ENCODE measurements at places on chromosomes 5 and 9.

GRCh38 chr5:15521381-15522186, 21.6 kb downstream of the FBXL7 start:
- no peak for DNase-seq

DNA sequence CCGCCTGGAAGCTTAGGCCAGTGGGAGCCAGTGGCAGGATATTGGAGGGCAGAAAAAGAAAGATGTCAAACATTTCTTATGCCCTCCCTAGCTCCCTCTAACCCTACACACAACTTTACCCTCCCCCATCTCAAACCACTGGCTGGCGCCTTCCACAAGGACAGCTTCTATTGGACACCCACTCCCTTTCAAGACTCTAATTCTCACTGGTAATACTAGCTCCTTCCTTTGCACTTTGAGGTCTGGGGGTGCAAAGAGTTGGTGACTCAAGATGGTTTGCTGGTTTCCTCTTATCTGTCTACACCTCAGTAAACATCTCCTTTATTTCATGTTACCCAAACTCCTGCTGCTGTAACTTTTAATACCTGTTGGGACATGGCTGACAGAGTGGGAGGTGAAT, 11.6 kb upstream of the ITGA1 start:
- DNase-seq: peak; percentile 3

DNA sequence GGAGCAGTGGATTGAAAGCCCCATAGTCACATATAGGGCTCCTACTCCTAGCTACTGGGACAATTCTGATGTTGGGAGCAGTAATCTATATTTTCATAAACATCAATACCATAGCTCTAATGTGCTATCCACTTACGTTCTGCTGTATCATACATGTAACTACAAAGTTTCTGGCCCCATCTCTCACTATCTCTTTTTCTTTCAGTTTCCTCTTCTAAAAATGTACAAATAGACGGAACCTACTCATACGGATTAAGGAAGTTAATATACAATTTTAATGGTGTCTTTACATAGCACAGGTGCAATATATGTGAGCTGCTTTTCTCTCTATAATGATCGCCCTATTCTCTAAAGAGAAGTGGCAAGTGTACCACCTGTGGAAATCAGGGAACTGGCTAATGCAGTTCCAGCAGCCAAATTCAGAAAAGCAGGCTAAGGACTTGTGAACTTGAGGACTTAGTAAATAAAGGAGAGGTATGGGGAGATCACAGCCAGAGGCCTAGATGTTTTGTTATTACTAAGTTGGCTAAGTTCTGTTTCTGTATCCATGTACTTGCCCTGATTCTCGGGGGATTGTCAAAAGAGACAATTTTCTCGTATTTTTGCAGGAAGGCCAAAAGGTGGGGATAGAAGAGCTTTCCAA, 1021.9 kb downstream of the CDH12 start:
- no peak for DNase-seq

GRCh38 chr5:168401880-168402279, 84.4 kb upstream of the RARS1 start:
- DNase-seq: no peak

DNA sequence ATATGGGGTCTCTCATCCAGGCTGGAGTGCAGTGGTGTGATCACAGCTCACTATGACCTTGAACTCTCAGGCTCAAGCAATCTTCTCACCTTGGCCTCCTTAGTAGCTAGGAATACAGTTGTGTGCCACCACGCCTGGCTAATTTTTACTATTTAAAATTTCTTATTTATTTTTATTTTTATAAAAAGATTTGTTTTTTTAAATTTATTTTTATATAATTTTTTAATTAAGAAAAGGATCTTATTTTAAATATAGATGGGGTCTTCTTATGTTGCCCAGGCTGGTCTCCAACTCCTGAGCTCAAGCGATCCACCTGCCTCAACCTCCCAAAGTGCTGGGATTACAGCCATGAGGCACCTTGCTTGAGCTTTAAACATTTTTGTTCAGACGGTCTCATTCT, 2.4 kb upstream of the ZCCHC7 start:
- no peak for DNase-seq

DNA sequence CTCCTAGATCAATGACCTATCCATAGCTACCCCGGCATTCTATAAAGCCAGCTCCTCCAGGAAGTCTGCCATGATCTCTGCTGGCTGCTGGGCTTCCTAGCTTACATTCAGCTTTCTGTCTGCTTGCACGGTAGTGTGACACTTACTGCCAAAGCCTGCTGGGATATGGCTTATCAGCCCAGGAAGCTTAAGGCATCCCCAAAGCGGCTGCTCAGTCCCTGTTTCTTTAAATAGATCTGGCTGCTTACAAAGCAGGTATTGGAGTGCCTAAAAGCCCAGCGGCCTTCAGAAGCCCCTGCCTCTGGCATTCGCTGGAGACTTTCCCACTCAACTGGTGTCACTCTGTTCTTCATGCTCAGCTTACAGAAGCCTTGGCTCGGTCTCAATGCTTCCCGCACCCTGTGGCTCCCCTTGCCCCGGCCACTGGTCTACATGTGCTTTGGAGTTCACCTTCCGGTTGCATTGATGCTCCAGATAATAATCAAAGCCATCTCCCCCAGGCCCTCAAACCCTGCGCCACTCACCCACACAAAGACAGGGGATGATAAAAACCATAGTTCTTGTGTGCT, 31.3 kb upstream of the STRBP start:
- no peak for DNase-seq

- no peak for DNase-seq
Observed at GRCh38 chr9:13351778-13352386, 72.4 kb upstream of the MPDZ start.

DNA sequence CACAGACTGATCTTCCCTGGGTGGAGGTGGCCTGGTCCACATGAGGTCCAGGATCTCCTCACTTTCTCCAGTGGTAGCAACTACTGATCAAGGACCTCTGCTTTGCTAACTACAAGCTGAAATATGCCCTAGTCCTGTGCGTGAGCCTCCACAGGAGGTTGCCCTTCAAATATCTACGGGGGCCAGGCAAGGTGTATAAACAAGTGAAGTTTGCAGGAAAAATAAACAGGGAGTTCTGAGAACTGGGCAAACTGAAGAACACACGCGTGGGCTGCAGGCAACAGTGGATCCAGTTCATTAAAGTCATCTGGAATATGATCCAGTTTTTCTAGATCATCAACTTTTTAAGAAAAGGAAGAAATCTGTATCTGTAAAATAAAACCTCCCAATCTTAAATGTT, 167.5 kb upstream of the NR3C1 start:
- no peak for DNase-seq

GRCh38 chr5:31992377-31992776, 181.7 kb downstream of the GOLPH3 start:
- DNase-seq: no peak

GRCh38 chr9:26504057-26504456, 388.5 kb downstream of the CAAP1 start:
- no peak for DNase-seq

DNA sequence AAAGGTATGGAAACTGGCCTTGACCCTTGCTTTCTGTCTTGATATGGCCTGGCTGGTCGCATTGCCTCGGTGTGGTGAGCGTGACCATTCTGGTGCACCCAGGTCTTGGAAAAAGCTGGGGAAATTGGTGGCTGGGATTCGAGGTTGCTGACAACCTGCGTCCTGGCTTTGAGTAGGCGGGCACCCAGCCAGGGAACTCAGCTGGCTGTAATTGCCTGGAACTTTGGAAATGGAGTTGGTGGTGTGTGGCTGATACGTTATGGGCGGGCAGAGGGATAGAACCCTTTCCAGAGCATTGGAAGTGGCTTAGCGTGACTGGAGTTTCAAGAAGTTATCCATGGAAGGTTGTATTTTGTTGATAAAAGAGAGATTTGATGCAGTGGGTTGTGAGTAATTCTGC, 35.2 kb downstream of the KCNMB1 start:
- no peak for DNase-seq

- no peak for DNase-seq
Observed at GRCh38 chr9:109411798-109412352, 86.2 kb downstream of the PTPN3 start.

GRCh38 chr9:95286151-95286550, 31.4 kb downstream of the FANCC start:
- DNase-seq: no peak

- DNase-seq: no peak
Observed at GRCh38 chr5:126677121-126677520, 76.4 kb downstream of the PHAX start.

DNA sequence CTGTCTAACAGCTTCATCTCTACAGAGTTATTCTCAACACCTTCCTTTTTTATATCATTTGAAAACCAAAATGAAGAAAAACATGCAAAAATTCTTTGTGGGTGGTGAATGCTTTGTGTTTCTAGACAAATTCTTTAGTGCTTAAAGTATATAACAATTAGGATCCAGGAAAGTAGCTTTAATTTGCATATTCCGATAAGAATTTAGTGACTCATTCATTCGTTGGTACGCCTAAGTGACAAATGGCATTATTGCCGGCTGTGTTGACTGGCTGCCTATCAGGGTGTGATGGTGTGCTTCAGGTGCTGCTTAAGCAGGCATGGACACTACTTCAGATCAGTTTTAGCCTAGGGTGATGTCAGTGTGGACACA, 35.2 kb downstream of the LMNB1 start:
- no peak for DNase-seq

GRCh38 chr5:86320266-86320665, 297.5 kb upstream of the COX7C start:
- no peak for DNase-seq

DNA sequence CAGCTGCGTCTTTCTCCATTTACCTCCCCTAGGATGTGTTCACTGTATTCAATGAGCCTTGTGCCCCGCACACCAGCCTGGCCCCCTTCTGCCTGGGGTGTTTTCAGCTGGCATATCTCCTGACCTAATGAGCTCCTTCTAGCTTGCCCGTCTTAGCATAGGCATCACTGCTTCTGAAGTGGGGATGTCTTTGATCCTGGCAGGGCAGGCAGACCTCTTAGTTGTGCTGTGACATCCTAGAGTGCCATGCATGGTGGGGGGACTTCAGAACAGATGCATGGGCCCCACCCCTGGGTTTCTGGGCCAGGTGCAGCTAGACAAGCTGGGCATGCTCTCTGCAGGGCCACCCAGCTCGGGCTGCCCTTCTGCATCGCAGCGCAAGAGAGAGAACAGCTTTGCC, 172.7 kb downstream of the GADD45G start:
- DNase-seq: no peak

GRCh38 chr9:31390403-31391025, 993.9 kb upstream of the ACO1 start:
- no peak for DNase-seq

- DNase-seq: no peak
Observed at GRCh38 chr5:95779611-95780010, 42.9 kb downstream of the GLRX start.

GRCh38 chr9:134267881-134268724, 58.2 kb upstream of the RXRA start:
- DNase-seq: no peak

DNA sequence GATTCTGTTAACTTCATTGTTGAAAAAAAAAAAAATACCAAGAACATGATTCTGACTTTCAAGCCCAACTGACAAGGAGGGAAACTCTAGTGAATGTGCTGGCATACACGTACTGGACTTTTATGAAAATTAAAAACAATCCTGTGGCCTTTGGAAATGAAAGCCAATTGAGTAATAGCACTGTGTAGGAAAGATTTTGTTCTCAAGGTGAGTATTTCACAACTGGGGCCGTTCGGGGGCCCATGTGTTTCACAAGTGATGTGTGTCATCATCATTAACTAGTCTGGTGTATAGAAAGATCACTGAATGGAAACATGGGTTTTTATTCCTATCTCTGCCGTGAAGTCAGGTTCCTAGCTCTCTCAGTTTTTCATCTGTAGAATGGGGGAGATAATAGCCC, 605.0 kb upstream of the CLINT1 start:
- no peak for DNase-seq

- no peak for DNase-seq
Observed at GRCh38 chr9:35617548-35617947, 665 bp downstream of the CD72 start.

DNA sequence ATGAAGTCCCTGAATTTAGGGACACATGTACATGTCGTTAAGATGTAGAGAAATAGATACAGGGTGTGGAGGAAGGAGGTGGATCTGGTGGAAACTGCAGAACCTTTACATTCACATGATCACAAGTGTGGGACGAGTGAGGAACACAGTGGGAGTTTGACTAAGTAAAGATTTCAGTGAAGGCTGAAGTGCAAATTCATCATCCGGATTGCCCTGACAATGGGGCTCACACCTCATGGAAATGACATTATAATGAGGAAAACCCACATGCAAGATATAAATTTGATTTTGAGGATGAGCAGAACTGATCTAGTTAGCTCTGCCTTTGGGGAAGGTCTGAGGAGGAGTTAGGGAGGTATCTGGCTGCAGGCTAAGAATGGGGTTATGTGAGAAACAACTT, 173.9 kb downstream of the FSTL4 start:
- no peak for DNase-seq

DNA sequence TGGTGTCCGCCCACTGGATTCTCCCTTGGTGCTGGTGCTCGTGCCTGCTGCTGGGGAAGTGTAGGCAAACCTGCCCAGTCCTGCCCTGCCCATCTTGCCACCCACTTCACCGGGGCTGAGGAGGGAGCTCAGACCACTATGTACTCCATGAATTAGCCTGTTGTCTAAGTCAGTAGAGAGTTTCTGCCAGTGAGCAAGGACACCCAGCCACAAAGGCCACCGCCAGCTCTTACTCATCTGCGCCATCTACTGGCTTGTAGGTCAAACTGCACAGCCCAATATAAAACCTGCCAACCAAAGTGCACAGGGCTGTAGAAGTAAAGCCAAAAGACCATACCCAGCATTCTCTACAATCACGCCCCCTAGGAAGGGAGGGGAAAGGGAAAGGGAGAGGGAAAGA, 102.3 kb downstream of the GLIS3 start:
- no peak for DNase-seq

DNA sequence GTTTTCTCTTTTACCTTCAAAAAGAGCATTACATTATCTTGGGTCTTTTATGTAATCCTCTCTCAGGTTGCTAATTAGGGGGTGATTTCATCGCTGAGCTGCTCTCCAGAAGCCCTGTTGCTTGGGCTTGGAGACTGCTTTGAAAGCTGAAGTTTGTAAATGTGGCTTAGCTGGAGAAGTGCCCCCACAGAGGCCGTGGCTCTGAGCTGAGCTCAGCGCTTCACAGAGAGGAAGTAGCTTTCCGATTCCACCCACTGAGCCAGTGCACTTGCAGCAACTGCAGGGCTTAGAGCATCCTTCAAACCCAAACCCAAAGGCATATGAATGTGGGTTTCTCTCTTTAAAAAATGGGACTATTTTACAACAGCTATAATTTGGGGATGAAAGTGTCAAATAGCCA, 13.7 kb upstream of the NXNL2 start:
- DNase-seq: no peak

DNA sequence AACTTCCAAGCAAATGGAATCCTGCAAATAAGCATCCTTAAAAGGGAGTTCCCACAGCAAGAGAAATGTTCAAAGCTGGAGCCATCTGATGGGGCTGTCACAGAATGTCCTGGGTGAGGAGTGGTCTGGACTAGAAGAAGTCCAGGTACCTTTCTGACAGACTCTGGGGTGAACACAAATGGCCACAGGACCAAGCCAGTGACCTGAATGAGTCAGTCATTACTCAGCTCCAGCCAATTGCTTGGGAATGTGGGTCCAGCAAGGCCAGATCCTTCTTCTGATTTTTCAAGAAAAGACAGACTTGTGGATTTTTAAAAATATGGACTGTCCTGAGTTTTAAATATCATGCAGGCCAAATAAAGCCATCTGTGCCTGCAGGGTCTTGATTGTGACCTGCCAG, 30.1 kb downstream of the GALNT10 start:
- DNase-seq: no peak

Data from activated naive CD4-positive, alpha-beta T cell (primary cell).